ENCODE measurements at places on chromosomes 2 and 18.

DNA sequence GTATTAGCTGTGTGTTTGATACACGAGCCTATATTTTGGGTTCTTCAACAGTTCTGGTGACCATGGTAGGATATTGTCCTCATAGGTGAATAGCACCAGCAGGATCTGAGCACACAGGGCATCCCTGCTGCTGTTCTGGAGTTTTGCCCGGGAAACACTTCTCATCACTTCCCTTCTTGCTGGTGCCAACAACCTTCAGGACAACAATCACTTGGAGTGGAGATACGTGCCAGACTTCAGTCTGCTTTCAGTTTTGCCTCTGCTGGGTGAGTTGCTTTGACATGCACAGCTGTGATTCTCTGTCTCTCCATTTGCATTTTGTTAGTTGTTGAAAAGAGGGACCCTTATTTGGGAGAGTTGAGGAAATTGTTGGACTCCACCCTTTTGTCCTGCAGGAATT, 1347.2 kb upstream of the DDX18 start:
- DNase-seq: no peak

DNA sequence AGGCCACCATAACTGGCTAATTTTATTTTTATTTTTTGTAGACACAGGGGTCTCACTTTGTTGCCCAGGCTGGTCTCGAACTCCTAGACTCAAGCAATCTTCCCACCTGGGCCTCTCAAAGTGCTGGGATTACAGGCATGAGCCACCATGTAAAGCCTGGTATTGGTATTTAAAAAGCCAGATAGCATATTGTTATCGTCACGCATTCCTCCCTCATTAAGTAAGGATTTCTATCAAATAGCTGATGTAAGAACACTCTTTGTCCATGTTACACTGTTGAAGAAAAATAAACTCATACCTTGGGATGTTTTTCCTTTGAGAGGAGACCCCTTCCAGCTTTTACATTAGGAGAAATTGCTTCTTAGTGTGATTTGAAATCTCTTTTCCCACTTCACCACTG, 39.2 kb upstream of the DARS1 start:
- DNase-seq: no peak

GRCh38 chr2:64259312-64259711, 115.1 kb upstream of the PELI1 start:
- no peak for DNase-seq

DNA sequence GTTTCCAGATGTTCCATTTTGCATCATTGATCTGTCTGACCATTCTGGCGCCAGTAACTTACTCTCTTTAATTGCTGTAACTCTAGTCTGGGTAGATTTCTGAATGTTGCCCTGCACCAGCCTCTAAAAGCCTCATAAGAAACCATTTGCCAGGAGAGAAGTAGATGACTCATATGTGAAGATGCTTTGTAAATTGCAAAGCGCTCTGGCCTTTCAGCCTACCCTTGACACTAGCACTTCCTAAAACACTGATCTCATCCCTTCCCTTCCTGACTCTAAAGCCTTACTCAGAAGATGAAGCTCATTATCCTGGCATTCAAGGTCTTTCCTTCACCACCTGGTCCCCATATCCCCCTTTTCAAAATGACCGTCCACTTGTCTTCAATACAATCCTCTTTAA, 193.2 kb upstream of the MEX3C start:
- DNase-seq: no peak

- no peak for DNase-seq
Measured at GRCh38 chr2:241099246-241099645, 2.8 kb downstream of the MTERF4 start.

- no peak for DNase-seq
Measured at GRCh38 chr2:20327370-20327769, 23.3 kb downstream of the PUM2 start.

DNA sequence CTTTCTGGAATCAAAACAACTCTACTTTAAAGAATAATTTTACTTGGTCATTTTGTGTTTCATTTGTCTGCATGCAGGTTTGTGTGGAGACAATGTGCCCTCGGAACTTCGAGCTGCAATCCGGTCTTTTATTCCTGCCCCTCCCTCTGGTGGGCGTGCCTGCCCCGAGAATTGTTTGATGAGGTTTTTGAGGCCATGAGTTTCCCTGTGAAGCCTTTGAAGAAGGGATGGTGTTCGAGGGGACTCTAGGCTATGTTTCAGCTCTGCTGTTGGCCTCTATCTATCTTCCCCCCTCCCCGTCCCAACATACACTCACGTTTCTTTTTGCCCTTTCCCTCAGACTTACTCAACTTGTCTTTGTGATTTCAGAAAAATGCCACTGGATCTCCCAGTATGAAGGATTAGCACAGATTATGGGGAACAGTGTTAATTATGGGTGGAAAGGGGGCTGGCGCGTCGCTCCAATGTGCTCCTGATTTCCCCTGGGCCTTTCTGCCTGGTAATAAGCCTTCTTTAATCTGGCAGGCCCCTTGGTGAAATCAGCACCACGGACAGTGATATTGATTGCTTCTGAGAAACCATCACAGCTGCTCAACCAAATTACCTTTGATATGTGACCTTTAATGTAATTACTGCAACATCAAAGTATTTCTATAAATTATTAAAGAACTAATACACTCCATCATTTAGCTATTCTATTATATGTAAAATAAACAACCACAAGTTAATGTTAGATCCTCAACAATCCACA, 82.2 kb downstream of the CELF4 start:
- no peak for DNase-seq

DNA sequence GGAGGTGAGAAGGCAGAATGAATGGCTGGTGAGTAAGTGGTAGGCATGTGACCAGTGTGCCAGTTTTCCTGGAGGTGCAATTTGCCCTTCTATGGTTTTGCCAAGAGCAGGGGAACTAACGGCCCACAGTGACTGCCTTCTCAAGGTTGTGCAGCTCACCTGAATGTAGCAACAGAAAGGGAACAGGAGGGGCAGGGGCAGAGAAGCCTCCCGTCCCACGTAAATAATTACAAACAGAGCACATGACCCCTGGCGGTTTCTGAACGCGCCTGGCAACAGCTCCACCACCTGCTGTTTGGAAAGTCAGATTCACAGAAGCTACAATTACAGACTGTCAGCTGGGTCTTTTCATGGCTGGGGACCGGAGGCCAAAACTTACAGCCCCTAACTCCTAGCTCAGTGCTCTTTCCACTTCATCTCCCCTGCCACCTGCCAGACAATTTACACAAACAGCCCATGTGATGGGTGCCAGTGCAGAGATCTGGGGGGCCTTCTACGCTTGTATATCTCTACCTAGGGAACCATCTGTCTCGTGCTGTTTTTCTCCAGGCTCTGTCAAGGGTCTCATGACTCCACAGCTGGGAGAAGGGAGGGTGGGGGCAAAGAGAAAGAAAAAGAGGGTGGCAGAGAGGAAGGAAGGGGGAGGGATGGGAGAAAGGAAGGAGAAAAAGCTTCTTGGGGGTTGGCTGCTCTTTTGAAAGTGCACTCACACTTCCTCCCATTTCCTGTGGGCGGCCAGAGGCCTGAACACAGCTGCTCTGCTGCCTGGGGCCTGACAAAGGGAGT, 69.6 kb downstream of the POLR1A start:
- DNase-seq: peak; percentile 36

GRCh38 chr2:174762464-174762863, 1.8 kb downstream of the CHRNA1 start:
- no peak for DNase-seq

GRCh38 chr2:64777841-64778240, 124.1 kb upstream of the SERTAD2 start:
- no peak for DNase-seq

DNA sequence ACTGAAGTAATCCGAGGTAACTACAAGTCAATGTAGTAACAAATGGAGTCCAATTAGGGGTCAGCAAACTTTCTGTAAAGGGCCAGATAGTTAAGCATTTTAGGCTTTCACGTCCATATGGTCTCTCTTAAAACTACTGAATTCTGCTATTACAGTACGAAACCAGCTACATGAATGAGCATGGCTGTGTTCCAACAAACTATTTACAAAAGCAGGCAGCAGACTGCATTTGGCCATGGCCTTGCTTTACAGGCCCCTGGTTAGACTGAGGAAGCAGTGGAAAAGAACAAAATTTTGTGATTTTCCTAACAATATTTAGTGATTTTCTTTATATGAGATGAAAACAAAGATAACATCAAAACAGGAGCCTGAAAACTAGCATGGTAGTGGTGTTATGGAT, 64.0 kb downstream of the RTN4 start:
- DNase-seq: no peak

DNA sequence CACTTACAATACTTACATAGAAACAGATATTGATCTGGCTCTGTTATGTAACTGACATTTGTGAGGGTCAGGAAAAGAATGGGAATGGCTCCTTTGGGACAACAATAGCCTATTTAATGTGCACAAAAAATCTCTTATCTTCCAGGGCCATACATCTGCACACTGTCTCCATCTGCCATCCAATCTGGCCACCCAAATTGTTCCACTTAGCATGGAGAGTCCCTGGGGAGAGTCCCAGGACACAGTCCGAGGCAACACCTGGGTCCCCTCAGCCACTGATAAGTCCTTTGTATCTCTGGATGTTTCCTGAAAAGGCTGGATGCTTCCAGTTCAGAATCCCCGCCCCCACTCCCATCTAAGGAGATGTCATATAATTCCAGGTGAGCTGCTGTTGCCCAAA, 274.2 kb upstream of the NCKAP5 start:
- no peak for DNase-seq

GRCh38 chr2:19744456-19745199, 157.2 kb downstream of the TTC32 start:
- no peak for DNase-seq

- DNase-seq: no peak
Measured at GRCh38 chr2:175355246-175355645, 173.7 kb upstream of the ATP5MC3 start.

- DNase-seq: no peak
Measured at GRCh38 chr2:74048147-74048546, 63.4 kb downstream of the TET3 start.

- no peak for DNase-seq
Measured at GRCh38 chr2:96927405-96928171, 57.7 kb upstream of the SEMA4C start.

- no peak for DNase-seq
Measured at GRCh38 chr2:100446696-100447095, 23.6 kb upstream of the NMS start.

GRCh38 chr2:205998583-205998982, 87.4 kb downstream of the INO80D start:
- DNase-seq: no peak

- DNase-seq: no peak
Measured at GRCh38 chr18:56982766-56983165, 164.1 kb upstream of the BOD1L2 start.

GRCh38 chr2:198901894-198902293, 555.8 kb downstream of the SATB2 start:
- DNase-seq: no peak

DNA sequence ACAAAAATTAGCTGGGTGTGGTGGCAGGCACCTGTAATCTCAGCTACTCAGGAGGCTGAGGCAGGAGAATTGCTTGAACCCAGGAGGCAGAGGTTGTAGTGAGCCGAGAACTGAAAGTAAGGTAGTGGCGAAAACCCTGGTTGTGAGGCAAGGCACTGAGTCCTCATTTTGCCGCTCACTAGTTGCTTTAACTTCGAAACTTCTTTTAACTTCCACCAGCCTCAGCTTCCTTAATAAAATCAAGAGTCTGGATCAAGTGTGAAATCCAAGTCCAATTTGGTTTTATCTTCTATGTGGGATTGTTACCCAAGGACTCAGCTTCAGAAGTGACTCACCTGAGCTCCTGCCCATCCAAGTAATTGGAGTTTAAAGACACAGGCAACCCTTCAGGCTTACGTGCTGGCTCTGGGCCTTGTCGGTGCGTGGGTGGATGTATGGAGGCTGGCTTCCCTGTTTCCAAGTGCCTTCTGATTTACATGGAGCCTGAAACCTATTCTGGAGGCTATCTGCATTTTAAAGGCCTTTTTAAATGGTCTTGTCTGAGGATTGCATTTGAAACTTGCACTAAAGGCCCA, 374.2 kb upstream of the ID2 start:
- no peak for DNase-seq

GRCh38 chr2:99469394-99469793, 20.4 kb downstream of the REV1 start:
- DNase-seq: no peak

DNA sequence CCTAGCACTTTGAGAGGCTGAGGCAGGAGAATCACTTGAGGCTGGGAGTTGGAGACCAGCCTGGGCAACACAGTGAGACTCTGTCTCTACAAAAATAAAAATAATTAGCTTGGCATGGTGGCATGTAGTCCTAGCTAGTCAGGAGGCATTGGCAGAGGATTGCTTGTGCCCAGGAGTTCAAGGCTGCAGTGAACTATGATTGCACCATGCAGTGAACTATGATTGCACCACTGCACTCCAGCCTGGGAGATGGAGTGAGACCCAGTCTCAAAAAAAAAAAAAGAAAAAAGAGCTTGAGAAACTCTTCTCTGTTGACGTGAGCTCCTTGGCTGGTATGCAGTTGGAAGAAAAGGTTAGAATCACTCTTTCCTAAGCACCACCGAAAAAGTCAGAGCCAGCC, 125.1 kb upstream of the TNP1 start:
- DNase-seq: no peak

DNA sequence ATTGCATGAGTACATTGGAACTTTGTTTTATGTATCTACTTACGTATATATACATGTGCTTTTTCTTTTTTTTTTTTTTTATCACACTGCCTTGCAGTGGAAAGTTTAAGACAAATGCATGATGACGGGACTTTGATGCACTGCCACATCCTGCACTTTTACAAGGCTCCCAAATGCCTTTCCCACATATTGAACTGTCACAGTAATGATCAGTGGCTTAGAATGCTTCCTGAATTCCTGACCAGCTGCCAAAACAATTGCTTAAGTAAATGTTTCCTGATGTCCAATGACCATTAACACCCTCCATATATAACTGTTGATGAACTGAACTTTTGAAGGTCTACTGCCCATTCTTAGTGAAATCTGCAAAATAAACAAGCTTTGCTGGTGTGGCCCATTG, 60.2 kb downstream of the LYPD6B start:
- DNase-seq: no peak

- no peak for DNase-seq
Measured at GRCh38 chr18:57432751-57433400, 2.3 kb upstream of the ONECUT2 start.

- no peak for DNase-seq
Measured at GRCh38 chr2:28406276-28407096, 13.8 kb downstream of the FOSL2 start.

- no peak for DNase-seq
Measured at GRCh38 chr2:217289907-217290280, 430.0 kb upstream of the TNP1 start.
